Upper lobe of right lung (tissue), 1 donor: ENCODE measurements at places on chromosomes 3 and 15. TPM values are rescaled to one million over a fixed set of nuclear protein-coding genes. Genes with fewer than 3 reads are reported as not detected.

DNA sequence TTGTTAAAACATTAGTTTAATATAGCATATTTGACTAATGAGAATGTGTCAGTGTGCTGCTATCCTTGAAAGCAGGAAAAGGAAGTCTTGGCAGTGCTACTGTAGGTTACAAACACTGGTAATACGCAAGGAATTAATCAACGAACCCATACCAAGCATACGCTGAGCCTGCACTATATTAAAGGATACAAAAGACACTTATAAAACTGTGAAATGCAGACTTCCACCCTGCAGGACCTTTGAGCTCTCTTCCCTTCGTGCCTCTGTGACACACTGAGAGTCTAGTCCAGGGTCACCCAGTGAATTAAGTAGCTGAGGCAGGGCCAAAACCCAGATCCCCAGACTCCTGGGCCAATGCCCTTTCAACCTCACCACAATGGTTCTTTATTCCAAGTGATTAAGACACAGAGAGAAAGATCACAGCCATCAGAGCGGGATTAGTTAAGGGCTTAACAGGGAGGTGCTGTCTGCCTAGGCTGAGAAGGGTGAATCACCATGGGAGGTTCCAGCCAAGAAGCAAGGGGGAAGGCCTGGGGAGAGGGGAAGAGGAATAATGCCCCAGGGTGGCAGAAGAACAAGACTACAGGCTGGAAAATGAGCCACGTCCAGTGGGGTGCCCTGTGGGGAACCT lies 6.8 kb downstream of the ANXA2 start:
- no peak for DNase-seq

NR2E3 gene
- 0.26 TPM for total RNA-seq

DNA sequence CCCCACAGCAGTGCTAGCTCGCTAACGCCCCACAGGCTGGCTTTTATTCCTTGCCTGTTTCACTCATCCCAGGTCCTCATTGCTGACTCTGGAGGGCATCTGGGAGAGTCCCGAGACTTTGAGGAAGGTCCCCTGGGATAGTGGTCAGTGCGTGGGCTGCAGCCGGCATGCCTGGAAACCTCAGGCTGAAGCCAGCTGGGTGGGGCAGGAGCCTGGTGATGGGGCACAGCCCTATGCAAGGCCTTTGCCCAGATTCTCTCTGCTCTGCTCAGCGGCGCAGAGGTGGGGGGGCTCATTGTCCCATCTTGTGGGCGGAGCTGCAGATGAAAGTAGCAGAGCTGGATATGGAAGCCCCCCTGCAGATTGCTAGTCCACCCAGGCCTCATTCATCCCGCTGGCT lies 55.7 kb upstream of the SMAD6 start:
- no peak for DNase-seq

GRCh38 chr3:156558389-156558788 lies 3.5 kb upstream of the SSR3 start:
- DNase-seq: no peak

GRCh38 chr3:154956815-154957214 lies 123.3 kb upstream of the MME start:
- no peak for DNase-seq

GRCh38 chr15:57741089-57741488 lies 34.6 kb downstream of the POLR2M start:
- DNase-seq: no peak

- no peak for DNase-seq
Measured at GRCh38 chr15:51460796-51461195, 119.3 kb downstream of the GLDN start.

GRCh38 chr3:135352213-135352612 lies 557.2 kb downstream of the EPHB1 start:
- no peak for DNase-seq

- no peak for DNase-seq
Measured at GRCh38 chr3:101828691-101829436, 20.4 kb upstream of the NFKBIZ start.

- DNase-seq: no peak
Measured at GRCh38 chr3:145942052-145942451, 218.9 kb downstream of the PLOD2 start.

- no peak for DNase-seq
Measured at GRCh38 chr3:111926266-111926676, 52.6 kb upstream of the ABHD10 start.

NOX5 gene
- total RNA-seq: 0.14 TPM
